ENCODE measurements at places on chromosomes 12 and 14. TPM values are rescaled to one million over a fixed set of nuclear protein-coding genes. Genes with fewer than 3 reads are reported as not detected.

SALL2 gene
- 53.4 TPM for total RNA-seq

SLC4A8 gene
- total RNA-seq = 83.5 TPM

ESR2 gene
- total RNA-seq = 3.2 TPM

TAS2R10 gene
- total RNA-seq = 3.7 TPM

ZCCHC8 gene
- 22.2 TPM for total RNA-seq

CAPZA3 gene
- total RNA-seq = not detected

SLCO1B3 gene
- not detected for total RNA-seq

SLC2A14 gene
- not detected for total RNA-seq

CELA1 gene
- total RNA-seq = not detected

SIRT4 gene
- total RNA-seq = 6.0 TPM

KCNMB4 gene
- total RNA-seq = 44.0 TPM

KRT83 gene
- total RNA-seq = 0.61 TPM

CCDC177 gene
- 10.6 TPM for total RNA-seq

DNAH10 gene
- total RNA-seq = 0.79 TPM

NR1H4 gene
- 0.50 TPM for total RNA-seq

IL31 gene
- total RNA-seq = not detected

OTX2 gene
- not detected for total RNA-seq

Data from dorsolateral prefrontal cortex (tissue), 122 donors.